HCEC 1CT (cell line): ENCODE measurements at places on chromosomes 7 and 10.

DNA sequence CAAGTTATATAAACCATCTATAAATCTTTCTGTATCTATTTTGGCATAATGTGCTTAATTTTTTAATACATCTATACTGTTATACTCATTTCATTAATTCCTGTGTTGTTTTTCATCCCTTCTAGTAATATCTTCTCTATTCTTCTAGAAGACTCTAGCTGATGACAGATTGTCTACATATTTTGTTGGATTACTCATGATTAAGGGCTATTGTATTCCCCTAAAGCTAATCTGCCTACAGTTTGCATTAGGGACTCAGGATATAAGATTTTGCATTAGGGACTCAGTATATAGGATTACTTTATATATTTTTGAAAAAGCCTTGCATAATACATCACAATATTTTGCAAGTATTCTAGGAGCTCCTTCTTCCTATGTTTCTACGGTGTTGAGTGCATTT, 8.3 kb upstream of the SEMA3A start:
- DNase-seq, result no peak

DNA sequence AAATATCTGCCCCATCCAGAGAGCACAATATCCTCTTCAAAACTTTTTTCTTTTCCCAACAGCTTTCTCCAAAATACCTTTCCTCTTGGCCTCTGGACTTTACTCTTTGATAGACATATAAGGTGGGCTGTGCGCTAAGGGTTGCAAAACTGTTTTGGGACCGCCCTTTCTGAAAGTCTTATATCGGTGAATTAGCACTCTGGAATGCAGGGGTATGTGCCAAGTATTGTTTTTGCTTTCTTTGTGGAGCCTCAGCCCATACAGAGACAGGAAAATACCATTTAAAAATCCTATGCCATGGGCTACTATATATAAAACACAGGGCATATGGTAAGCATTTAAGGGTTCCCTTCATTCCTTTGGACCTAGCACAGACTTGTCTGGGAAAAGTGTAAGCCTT, 37.7 kb downstream of the PPP1R17 start:
- no peak for DNase-seq

GRCh38 chr10:86167762-86168128, 198.8 kb downstream of the GRID1 start:
- DNase-seq, result no peak

GRCh38 chr7:113109718-113110117, 8.6 kb downstream of the SMIM30 start:
- no peak for DNase-seq
